ENCODE measurements at places on chromosomes 4 and X. TPM values are rescaled to one million over a fixed set of nuclear protein-coding genes. Genes with fewer than 3 reads are reported as not detected.

Gene APEX2
- total RNA-seq = 4.4 TPM

Gene TRIM2
- total RNA-seq = 1.7 TPM

Gene ALAS2
- 2.4 TPM for total RNA-seq

Gene PARM1
- total RNA-seq = 1.0 TPM

Gene DRP2
- total RNA-seq = not detected

Measured in mononuclear cell (primary cell).